ENCODE measurements at places on chromosomes 5 and 9.

DNA sequence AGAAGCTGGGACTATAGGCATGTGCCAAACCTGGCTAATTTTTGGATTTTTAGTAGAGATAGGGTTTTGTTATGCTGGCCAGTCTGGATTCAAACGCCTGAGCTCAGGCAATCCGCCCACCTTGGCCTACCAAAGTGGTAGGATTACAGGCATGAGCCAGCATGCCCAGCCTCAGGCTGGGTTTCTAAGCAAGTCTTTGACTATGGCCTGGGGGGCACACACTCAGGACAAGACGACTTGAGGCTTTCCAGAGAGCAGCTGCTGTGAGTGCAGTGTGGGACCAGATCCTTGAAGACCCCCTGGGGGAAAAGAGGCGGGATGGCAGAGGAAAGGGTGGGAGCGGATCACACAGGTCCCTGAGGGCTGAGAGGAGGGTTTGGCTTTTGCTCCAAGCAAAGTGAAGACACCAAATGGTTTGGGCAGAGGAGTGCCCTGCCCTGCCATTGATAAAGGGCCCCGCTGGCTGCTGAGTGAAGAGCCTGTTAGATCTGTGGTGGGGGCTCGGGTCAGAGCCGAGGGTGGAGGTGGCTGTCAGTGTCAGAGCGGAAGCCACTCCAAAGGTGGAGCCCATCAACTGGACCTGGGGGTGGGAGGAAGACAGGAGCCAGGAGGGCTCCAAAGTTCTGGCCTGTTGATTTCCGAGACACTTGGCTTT is 46.8 kb upstream of the FUBP3 start:
- no peak for DNase-seq

DNA sequence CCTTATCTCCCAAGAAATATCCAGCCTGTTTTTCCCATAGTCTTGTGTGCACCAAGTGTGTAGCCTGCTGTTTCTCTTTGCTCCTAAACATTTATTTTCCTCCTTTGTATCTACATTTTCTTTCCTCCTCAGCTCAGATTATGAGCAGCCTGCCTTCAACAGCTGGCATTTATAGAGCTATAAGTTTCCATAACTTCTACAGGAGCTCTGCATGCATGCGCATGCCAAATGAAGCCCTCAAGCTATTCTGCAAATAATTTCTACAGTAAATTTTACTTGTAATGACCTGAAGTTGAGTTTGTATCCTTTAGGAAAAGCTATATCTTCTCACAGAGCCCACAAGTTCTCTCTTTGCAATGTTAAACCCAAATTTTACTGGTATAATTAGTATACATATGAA is 699.5 kb downstream of the CETN3 start:
- DNase-seq: no peak

- peak; percentile 80 for DNase-seq
Measured at GRCh38 chr9:132669319-132669697, 475 bp downstream of the DDX31 start.

DNA sequence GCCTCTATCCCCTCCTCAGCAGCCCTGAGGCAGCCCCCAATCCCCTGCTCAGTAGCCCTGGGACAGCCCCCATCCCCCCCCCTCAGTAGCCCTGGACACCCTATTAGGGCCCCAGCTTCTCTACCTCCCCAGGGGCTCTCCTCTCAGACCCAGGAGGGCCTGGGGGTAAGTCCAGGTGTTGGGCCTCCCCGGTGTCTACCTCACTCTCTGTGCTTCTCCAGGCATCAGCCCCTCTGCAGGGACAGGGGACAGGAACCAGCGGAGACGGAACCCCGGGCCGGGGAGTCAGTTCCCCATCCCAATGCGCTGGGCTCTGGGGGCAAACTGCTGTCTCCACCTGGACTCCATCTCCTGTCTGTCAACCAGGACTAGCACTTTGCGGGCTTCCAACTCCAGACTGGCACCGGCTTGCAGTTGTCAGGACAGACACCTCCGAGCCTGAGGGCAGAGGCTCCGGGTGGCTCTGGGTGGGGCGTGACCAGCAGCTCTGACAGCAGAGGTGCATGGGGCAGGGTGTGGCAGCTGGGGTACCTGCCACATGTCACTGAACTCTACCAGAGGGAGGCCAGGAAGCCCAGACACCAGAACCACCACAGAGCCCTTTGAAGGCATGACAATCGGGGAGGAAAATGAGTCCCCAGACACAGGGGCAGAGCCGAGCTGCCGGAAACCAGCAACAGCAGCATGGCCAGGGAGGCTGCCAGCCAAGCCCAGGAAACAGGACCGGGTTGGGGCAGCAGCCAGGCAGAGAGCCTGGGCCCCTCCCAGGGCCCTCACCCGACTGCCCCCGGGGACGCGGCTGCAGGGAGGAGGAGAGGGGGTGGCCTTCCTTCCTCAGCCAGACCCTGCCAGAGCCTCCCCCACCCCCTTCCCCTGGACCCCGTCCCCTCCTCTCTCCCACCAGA is 17.7 kb upstream of the UBAC1 start:
- peak; percentile 82 for DNase-seq

DNA sequence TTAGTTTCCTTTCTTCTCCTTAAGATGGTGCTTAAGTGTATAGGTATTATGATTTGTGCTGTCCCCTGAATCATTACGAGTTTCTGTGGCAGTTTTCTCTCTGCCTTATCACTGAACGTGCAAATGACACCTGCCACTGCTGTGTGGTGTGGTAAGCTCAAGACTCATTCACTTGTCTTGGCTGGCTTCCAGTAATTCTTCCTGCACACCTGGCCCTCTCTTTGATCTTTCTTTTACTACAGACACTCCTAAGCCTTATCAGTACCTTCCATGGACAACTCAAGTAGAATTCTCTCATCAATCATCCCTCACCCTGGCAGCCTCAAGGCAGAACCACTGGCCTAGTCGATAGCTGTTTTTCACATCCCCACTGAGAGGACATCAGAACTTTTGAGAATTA is 82.6 kb upstream of the ADAMTS19 start:
- no peak for DNase-seq

- no peak for DNase-seq
Measured at GRCh38 chr5:123144096-123144495, 55.1 kb downstream of the PRDM6 start.

DNA sequence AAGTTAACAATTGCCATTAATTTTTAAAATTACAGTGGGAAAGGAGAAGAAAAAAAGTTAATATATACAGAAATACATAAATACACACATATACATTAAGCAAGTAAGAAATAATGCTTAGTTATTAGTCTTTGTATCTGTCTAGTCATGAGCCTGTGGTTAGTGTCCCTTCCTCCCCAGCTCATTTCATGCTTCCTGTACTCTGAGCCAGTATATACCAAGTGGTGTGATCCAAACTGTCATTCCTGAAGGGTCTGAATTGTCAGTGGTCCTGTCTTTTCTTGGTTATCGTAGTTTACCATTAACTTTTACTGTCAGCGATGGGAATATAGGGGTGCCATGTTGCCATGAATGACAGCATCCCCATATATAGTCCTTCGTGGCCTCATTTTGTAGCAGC is 24.2 kb upstream of the STOM start:
- no peak for DNase-seq

DNA sequence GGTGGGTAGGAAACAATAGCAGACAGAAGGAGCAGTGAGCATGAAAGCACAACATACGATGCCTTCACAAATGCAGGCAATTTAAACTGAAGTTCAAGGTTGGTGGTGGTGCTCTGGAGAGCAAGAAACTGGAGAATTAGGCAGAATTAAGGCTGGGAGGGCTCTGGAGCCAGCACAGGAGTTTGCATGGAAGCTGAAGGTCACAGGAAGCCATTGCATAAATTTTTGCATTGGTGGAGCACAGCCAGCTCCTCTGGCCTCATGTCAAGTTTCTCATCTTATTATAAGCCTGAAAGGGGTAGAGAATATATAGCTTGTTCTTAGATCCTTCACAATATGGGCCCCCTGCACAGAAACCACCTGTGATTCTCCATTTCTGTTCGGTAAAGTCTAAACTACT is 207.4 kb downstream of the PAPPA start:
- no peak for DNase-seq

DNA sequence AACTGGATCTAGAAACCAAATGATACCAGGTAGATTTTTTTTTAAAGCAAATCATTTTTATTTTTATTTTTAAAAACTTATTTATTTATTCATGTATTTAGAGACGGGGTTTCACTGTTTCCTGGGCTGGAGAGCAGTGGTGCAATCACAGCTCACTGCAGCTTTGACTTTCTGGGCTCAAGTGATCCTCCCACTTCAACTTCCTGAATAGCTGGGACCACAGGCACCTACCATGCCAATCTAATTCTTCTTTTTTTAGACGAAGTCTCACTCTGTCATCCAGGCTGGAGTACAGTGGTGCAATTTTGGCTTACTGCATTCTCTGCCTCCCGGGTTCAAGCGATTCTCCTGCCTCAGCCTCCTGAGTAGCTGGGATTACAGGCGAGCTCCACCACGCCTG is 41.3 kb upstream of the CDK20 start:
- no peak for DNase-seq

- DNase-seq: peak; percentile 53
Measured at GRCh38 chr5:43396762-43397304, 15.4 kb downstream of the CCL28 start.

DNA sequence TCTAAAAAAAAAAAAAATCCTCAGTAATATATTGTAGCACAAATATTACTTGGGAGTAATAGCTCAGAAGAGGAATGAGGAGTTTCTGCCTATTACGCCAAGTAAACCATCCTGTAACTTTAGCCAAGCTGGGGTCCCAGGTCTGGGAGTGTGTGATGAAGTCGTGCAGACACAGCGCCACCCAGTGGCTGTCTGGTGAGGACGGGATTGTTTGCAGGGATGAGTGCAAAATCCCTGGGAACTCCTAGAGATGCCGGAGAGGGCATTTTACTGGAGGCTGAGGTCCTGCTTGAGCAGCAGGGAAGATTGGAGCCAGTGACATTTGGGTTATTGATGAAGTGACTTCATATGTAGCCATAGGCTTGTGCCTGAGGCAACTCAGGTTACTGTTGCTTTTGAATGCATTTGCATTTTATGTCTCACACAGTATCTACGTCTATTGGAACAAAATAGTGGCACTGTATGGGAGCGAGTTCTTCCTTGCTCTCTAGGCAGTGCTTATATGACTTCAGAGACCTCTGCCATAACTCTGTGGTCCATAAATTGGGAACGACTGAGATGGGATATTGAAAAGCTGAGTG is 72.8 kb downstream of the PSAT1 start:
- DNase-seq: peak; percentile 79

DNA sequence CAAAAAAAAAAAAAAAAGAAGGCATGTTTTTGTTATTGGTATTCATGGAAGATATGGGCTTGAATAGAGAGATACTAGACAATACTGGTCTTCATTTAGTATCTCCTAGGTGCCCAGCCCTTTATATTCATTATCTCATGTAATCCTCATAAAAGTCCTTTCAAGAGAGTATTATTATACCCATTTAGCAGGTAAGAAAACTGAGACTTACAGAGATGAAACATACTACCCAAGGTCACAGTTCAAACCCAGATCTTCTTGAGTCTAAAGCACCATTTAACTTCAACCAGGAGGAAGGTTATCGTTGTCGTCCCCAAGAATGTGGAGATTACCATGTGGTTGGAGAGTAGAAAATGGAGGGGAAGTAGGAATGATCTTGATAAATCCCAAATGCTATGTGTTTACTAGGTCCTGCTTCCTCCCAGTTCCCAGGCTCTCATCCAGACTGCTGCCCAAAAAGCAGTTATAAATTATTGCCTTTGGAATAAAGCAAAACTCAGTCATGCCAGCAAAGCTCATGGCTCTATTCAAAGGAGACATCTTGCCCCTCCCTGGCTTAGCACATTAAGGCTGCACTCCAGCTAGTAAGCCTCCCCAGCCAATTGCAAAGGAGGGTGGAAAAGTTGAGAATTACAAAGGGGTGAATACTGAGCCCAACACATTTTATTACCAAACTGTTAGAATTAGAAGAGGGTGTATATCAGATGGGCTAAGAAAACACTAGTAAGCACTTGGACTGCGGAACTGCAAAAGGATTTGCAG is 163.9 kb downstream of the PIK3R1 start:
- no peak for DNase-seq

DNA sequence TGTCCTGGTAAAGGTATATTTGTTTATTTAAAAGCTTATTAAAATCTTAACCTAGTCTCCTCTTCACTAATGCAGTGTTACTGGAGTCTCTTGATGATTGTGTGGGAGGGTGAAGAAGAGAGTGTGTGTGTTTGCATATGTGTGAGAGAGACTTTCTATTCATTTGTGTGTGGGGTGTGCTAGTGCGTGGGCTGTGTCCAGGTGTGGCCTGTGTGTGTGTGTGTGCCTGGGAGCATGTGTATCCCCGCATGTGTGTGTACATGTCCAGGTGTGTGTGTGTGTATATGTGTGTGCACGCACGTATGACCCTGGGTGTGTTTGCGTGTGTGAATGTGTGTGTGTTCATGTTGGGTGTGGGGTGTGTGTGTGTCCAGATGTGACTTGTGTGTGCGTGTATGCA is 10.3 kb upstream of the UNC5A start:
- DNase-seq: no peak
